HuH-7.5 (cell line): ENCODE measurements at places on chromosomes 1 and 21.

GRCh38 chr21:36180963-36181362, 24.3 kb downstream of the DOP1B start:
- no peak for DNase-seq

DNA sequence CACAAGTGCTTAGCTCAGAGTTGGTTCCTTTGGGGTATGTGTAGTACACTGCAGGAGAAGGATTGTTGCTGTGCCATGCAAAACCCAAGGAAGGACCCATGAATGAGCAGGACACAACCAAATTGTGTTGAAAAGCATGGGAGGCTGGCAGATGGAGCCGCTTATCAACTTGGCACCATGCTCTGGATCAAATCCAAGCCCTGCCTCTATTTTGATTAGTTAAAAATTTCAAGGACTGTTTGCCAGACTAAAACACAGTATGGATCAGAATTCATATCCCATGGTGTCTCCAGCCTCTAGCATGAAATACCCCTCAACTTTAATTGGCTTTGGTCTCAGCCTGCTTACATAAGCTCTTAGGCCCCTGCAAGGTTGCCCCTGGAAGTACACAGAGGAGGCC, 27.8 kb downstream of the CCDC185 start:
- no peak for DNase-seq

DNA sequence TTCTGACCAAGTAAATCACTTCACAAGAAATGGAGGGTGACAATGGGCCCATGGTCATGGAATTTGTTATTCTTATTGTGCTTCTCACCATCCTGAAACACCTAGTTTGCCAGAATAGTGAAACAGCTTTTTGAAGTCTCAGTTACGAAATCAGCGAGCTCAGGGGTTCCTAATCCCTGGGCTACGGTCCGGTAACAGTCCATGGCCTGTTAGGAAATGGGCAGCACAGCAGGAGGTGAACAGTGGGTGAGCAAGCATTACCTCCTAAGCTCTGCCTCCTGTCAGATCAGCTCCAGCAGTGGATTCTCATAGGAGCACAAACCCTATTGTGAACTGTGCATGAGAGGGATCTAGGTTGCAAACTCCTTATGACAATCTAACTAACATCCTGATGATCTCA, 1356.3 kb downstream of the KCNT2 start:
- DNase-seq, result no peak

- DNase-seq, result no peak
These were observed 126.2 kb upstream of the SMYD2 start for GRCh38 chr1:214154596-214155292.
